MCF 10A (cell line): ENCODE measurements at places on chromosomes 11 and 22.

- peak; percentile 89 for DNase-seq
These were observed at the start of gene XNDC1N for GRCh38 chr11:71927820-71928736. XNDC1N (minus strand) TSS chr11:71928594; CDS start chr11:71923353, 5,241 bp downstream.

GRCh38 chr11:122360875-122361274, 244.9 kb upstream of the BLID start:
- DNase-seq = no peak

DNA sequence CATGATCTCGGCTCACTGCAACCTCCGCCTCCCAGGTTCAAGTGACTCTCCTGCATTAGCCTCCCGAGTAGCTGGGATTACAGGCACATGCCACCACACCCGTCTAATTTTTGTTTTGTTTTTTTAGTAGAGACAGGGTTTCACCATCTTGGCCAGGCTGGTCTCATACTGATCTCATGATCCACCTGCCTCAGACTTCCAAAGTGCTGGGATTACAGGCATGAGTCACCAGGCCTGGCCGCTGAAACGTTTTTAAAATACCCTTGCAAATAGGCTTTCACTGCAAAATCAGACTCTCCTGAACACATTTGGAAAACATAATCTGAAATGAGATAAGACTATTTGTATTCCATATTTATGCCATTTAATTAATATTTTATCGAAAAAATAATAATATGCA, 826.1 kb upstream of the CNTN5 start:
- peak; percentile 11 for DNase-seq

- no peak for DNase-seq
These were observed 10.4 kb upstream of the EIF3M start for GRCh38 chr11:32573228-32573627.

DNA sequence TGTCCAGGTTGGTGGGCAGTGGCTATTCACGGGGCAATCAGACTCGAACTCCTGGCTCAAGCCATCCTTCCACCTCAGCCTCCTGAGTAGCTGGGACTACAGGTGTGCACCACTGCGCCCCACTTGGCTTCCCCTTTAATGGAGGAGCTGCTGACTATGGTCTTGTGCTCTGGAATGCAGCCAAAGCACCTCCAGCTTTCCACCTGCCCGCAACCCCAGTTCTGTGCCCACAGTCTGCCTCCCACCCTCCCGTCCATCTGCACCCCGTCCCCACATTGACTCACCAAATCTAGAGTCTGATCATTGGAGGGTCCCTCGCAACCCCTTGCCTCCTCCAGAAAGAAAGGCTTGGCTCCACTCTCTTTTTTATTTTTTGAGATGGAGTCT, 41.0 kb downstream of the KCNJ4 start:
- DNase-seq = no peak

GRCh38 chr11:116686866-116687265, 85.9 kb downstream of the BUD13 start:
- DNase-seq = no peak
